Activated naive CD8-positive, alpha-beta T cell treated with anti-CD3 and anti-CD28 coated beads, Interleukin-2, amount 50 U/mL, for 16 hours (primary cell): ENCODE measurements at places on chromosomes 2 and 18.

DNA sequence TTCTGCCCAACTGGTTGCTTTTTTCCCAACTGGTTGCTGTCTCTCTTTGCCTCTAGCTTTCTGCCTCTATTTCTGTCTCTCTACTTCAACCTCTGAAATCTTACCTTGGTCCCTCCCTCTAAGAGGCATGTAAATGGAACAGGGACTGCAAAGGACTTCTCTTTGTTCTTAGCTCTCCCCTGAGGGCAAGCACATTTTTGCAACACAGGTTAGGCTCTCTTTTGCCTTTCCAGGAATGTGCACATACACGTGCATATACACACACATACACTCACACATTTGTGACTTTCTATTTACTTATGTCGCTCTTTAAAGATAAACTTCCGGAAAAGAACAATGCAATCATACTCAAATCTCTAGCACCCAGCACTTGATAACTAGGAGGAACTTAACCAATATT lies 262.6 kb upstream of the DDX18 start:
- DNase-seq = no peak

DNA sequence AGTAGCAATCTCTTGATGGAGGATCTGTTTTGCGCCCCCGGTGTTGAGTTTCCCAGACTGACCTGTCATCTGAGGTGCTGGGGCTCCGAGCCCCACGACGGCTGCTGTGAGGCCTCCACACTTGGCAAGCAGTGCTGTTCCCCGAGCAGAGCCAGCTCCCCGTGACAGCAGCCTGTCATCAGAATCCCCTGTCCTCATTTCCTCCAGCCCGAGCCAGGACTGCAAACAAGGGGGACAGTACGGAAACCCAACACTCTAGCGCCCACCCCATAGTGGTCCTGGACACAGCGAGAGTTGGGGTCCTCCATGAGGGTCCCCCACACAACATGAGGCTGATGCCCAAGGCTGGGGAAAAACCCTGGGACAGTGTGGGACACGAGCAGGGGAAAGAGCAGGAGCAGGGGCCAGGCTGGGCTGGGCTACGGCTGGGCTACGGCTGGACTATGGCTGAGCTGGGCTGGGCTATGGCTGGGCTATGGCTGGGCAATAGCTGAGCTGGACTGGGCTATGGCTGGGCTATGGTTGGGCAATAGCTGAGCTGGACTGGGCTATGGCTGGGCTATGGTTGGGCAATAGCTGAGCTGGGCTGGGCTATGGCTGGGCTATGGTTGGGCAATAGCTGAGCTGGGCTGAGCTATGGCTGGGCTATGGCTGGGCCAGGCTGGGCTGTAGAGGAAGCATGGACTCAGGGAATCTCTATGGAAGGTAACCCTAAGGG lies 1.5 kb upstream of the KLHL30 start:
- no peak for DNase-seq

DNA sequence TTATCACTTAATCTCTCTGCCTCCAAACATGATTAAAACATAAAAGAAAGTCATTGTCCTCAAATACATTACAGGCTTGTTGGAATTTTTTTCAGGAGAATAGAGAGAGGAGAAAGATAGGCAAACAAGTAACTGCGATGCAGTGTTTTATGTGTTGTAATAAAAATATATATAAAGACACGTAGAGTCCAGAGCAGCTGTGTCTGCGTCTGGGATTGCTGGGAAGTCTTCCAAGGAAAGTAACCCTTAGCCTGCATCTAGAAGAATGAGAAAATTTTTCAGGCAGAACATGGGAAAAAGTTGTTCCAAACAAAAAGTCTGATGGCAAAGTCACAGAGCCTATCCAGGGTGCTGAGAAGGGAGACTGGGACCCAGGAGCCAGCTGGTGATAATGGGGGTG lies 91.8 kb upstream of the ST6GAL2 start:
- no peak for DNase-seq

- no peak for DNase-seq
Observed at GRCh38 chr2:150168595-150169236, 318.8 kb downstream of the RND3 start.

DNA sequence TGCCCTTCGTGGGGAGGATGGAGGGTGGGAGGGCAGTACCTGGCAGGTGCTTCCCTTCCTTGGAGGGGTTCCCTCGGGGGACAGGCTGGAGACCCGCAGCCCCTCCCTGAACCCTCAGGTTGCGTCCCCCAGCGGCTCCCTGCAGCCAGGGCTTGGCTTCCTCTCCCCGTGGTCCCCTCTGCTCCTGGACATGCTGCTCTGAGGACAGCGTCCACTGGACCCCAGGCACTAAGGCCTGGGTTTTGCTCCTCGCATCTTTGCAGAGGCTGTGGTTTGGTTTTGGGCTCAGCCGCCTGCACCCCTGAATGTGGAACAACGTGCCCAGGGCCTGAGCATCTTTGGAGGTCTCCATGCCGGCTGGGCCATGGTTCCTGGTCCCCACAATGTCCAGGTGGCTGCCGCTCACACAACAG lies 133.5 kb downstream of the PTGR3 start:
- DNase-seq = no peak
